ENCODE measurements at places on chromosomes 13 and 19.

GRCh38 chr13:106835477-106835876 is 267.5 kb upstream of the ARGLU1 start:
- DNase-seq = no peak

- DNase-seq = no peak
These were observed 1.8 kb downstream of the PCDH20 start for GRCh38 chr13:61413572-61414535.

DNA sequence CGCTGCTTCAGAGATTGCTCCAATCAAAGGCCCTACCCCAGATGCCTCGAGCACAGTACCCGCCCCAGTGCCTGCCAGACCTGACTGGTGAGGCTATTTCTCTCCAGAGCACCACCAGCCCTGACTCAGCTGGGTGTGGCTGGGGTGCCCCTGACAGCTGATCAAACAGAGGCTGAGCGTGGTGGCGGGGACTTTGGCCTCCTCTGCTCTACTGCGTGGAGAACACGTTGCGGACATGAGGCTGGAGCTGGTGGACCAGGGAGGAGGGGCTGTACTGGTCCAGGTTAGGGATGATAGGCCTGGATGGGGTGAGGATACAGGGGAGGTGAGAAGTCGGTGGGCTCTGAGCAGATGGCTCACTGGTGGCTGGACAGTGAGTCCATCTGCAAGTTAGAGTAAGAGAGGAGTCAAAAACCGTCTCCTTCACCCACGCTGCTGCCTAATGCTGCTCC is 3.5 kb upstream of the DOCK6 start:
- DNase-seq = peak; percentile 20

DNA sequence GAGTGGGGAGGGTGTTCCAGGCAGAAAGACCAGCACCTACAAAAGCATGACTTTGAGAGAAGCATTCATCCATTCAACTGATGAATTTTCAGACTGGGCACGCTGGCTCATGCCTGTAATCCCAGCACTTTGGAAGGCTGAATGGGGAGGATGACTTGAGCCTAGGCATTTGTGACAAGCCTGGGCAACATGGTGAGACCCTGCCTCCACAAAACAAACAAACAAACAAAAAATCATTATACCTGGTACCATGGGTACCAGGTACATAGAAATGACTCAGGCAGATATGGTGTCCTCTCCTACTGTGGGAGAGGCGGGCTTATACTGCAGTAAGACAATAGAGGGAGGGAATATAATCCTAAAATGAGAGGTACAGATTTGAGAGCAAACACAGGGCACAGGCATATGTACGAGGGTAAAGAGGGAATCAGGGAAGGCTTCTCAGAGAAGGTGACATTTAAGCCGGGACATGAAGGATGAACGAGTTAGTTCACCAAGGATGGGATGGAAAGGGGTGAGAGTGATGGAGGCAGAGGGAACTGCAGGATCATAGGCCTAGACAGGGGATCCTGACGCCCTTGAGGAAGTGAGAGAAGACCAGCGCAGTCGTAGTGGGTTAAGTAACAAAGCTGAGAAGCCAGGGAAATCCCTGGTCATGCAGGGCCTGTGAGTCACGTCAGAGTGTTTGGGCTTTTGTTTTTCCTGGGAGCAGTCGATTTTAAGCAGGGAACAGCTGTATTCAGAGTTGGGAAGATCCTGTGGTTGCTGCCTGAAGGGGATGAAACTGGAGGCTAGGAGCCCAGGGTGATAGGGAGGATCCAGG is 2.9 kb downstream of the CYP2S1 start:
- DNase-seq = no peak

GRCh38 chr19:30738047-30738446 is 365.9 kb downstream of the ZNF536 start:
- DNase-seq = no peak

DNA sequence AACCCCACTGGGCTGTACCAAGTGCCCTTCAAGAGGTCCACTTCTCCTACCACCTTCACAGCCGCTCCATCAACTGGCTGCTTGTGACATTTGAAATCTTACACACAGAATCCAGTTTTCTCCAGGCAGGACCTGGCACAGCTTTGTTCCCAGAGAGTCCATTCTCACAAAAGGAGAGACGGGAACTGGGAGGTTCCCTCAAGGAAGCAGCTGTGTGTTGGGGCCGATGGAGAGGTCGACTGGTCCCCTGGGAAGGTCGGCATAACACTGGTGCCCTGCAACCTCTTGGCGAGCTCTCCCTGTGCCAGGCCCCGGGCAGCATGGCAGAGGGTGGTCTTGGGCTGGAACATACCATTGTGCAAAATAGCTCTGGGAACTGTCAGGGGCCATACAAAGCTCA is 21.5 kb downstream of the ELL start:
- no peak for DNase-seq

DNA sequence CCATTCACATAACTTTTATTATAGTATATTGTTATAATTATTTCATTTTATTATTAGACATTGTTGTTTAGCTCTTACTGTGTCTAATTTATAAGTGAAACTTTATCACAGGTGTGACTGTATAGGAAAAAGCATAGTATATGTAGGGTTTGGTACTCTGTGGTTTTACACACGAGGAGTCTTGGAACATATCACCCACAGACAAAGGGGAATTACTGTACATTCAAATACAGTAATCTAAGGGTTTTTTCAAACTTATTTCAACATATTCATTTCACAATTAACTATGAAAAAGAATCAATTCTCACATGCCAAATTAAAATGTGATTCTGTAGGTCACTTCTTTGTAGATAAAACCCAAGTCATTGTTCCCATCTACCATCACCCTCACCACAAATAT is 46.0 kb downstream of the RBM26 start:
- no peak for DNase-seq

DNA sequence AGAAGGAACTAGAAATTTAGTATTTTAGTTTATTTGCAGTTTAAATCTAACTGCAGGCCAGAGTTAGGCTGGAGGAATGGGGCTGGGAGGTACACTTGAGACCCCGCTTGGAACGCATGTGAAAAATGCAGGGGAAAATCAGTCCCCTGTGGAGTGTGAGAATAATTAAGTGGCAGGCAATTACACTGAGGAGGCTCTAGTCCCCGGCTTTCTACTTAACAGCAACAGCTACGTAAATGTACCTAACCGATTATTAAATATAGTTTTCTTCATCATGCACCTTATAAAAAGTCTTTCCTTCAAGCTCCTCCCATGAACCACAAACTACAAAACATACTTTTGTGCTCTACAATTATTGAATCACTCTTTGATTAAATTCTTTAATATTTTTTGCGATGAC is 804 bp downstream of the ZNF708 start:
- DNase-seq = peak; percentile 48

DNA sequence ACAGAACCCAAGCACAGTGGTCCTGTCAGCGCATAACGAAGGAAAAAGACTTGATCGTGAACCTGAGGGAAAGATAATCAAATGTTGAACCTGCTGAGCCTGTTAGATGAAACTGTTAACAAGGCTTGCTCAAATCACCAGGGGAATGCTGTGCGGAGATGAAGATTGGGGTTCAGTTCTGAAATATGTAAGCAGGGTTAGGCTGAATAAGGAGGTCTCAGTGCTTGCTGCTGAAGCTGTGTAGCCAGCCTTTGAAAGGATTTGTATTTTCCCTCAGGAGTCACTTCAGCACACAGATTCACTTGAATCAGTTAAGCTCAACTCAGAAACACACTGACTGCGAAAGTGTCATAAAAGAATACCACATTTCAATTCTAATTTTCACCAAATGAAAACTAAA is 793.5 kb downstream of the OLFM4 start:
- no peak for DNase-seq

- peak; percentile 19 for DNase-seq
These were observed at the start of gene MISP3 for GRCh38 chr19:14072535-14073260. MISP3 (plus strand) TSS chr19:14072786; CDS start chr19:14073310, 524 bp downstream.

GRCh38 chr13:46369506-46370277 is 17.4 kb downstream of the RUBCNL start:
- no peak for DNase-seq

- peak; percentile 39 for DNase-seq
These were observed 141.3 kb downstream of the FGF9 start for GRCh38 chr13:21812192-21812626.

GRCh38 chr13:27979001-27979643 is 9.4 kb downstream of the URAD start:
- DNase-seq = no peak

DNA sequence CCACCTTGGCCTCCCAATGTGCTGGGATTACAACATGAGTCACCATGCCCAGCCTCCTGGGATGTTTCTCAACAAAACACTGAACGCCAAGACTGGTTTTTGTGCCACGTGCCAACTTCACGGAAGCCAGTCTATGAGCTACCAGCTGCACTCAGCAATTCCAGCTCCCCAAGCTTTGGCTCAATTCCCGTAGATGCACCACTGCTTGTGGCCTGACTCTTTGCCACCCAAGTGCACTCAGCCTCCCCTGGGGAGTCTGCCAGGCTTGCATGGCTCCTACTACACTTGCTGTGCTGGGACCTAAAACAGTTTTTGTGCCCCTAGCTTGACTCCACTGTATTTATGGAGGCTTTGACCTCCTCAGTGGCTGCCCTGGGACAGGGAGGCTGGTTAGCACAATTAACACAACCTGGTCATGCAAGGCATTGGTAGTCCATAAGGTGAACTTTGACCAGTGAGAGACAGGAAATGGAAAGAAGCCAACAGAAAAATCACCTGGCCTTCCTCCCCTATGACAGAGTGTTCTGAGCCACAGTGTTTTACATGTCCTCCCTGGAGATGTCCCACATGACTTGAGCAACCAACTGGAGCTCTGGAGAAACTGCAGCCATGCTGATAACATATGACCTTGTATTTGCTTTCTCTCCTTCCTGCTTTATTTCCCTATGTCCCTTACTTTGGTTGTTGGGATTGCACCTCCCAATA is 1173.1 kb downstream of the UQCRFS1 start:
- no peak for DNase-seq

DNA sequence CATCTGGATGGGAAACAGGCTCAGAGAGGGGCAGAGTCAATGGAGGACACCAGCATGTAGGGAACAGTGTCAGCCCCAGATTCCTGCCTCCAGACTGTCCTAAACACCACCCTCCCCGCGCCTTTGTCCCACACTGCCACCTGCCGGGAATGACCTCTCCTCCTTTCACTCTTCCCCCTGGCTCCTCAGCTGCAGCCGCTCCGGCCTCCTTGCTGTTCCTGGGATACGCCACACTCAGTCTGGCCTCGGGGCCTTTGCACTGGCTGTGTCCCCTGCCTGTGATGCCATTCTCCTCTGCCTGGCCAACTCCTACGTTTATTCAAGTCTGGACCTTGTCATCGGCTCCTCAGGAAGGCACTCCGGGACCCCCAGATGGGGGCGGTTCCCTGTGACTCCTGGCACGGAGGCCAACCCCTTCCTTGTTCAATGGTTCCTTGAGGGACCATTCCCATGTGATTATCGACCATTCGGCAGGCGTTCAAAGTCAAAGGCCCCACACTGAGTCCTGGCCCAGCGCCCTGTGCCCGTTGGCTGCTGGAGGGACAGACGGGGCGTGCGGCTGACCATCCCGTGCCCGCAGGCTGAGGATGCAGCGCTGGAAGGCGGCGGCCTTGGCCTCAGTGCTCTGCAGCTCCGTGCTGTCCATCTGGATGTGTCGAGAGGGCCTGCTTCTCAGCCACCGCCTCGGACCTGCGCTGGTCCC is 15.8 kb downstream of the FUT6 start:
- DNase-seq = no peak

GRCh38 chr19:52961981-52962380 is 700 bp downstream of the ZNF816 start:
- DNase-seq = no peak

DNA sequence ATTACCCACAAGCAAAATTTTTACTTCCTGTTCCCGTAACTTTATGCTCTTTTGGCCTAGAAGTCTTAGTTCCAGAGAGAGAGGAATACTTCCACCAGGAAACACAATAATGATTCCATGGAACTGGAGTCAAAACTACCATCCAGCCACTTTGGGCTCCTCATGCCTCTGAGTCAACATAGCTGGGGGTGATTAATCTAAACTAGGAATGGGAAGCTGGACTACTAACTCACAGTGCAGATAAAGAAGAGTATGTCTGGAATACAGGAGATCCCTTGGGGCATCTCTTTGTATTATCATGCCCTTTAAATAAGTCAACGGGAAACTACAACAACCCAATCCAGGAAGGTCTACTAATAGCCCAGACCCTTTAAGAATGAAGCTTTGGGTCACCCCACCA is 8.9 kb upstream of the ELF1 start:
- no peak for DNase-seq
